ENCODE measurements at places on chromosomes 13 and 19. TPM values are rescaled to one million over a fixed set of nuclear protein-coding genes. Genes with fewer than 3 reads are reported as not detected.

DNA sequence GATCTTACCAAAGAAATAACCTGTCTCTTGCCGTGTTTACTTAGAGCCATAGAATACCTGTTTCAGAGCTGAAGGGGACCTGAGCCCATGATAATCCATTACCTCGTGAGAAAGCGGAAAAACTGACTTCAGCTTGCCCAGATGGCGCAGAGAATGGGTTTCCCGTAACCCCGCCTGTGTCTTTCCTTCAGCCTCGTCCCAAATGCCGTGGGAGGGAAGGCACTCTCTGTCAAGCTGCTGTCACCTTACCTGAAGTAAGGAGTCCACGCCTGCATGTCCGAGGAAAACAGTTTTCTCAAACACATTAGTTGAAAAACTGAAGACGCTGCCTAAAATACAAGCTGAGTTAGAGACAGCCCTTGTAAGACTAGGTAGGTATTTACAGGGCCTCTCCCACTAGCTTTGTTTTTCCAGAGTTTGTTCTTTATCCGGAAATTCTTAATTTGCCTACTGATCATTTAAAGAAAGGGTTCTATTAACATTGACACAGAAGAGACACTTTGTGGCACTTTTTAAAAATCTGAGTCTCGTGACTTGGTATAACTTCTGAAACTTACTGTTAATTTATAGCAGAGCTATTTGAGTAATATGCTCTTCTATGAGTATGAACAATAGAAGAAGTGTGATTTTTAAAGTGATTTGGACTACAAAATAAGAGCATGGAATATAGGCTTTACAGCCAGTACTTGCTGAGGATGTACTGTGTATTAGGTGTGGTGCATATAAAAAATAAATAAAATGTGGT is 1.3 kb upstream of the INTS6 start:
- peaks cover 6% of the 10 kb centered on the region for H3K4me1 ChIP-seq
- H3K27ac ChIP-seq = peak overlapping the region; percentile 95
- peaks cover 25% of the 10 kb centered on the region for H3K36me3 ChIP-seq
- H3K4me3 ChIP-seq = peak overlapping the region; percentile 62

- peak overlapping the region; percentile 62 for H3K4me3 ChIP-seq
- DNase-seq = peak; percentile 100
Observed at GRCh38 chr19:38850436-38850975, 720 bp upstream of the HNRNPL start.

DNA sequence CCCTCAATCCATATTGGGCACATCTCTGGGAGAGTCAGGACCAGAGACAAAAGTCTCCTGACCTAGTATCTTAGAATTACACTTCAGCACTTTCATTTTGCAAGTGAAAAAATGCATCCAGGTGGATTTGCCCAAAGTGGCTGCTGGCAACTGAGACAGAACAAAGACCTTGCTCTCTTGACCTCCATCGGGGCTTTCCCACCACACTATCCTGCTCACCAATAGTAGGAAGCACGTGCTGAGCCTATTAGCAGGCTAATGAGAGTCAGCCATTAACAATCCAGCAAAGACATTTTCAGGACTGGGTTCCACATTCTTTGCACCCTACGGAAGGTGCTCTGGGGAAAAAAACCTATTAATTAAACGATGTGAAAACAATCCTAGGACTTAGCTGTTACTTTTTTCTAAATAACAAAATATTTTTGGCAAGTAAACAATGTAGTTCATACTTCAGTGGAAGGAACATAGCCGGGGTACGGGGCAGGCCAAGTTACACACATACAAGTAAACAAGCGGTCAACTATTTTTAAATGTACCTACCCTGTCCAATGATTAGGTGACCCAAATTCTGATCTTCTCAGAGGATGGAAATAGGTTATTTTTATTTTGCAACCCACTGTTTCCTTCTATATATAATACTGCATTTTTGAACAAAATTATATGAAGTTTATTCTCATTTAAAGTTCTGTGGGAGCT is 78.6 kb downstream of the CDADC1 start:
- no peak overlapping the region for H3K27ac ChIP-seq
- no peaks in the 10 kb centered on the region for H3K4me1 ChIP-seq
- no peaks in the 10 kb centered on the region for H3K27me3 ChIP-seq
- no peak overlapping the region for H3K4me3 ChIP-seq
- no peak for DNase-seq
- H3K36me3 ChIP-seq = no peaks in the 10 kb centered on the region

- H3K4me3 ChIP-seq = no peak overlapping the region
- no peak for DNase-seq
- no peaks in the 10 kb centered on the region for H3K27me3 ChIP-seq
- peaks cover 9% of the 10 kb centered on the region for H3K4me1 ChIP-seq
- no peak overlapping the region for H3K27ac ChIP-seq
Observed at GRCh38 chr13:41006978-41007743, 12.0 kb downstream of the ELF1 start.

DNA sequence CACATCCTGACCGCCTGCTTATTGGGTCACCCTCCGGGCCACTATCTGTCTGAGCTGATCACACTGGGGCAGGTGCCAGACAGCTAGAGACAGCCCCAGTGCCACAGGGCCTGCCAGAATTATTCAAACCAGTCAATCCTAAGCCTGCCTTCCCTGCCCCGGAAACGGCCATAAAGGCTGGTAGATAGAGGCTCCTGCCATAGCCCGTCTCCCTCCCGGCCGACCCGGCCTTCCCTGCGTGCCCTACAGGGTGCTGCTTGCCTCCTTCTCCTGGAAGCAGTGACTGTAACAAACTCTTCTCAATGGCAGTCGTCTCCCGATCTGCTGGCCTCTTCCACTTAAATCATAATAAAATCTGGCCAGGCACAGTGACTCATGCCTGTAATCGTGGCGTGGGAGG is 158.6 kb upstream of the SOX1 start:
- no peak overlapping the region for H3K4me3 ChIP-seq
- peaks cover 2% of the 10 kb centered on the region for H3K27me3 ChIP-seq

GRCh38 chr13:26219726-26220125 is 2.4 kb downstream of the RNF6 start:
- H3K27me3 ChIP-seq = no peaks in the 10 kb centered on the region
- DNase-seq = no peak
- H3K27ac ChIP-seq = no peak overlapping the region
- no peak overlapping the region for H3K4me3 ChIP-seq
- H3K4me1 ChIP-seq = no peaks in the 10 kb centered on the region
- peaks cover 33% of the 10 kb centered on the region for H3K36me3 ChIP-seq

DNA sequence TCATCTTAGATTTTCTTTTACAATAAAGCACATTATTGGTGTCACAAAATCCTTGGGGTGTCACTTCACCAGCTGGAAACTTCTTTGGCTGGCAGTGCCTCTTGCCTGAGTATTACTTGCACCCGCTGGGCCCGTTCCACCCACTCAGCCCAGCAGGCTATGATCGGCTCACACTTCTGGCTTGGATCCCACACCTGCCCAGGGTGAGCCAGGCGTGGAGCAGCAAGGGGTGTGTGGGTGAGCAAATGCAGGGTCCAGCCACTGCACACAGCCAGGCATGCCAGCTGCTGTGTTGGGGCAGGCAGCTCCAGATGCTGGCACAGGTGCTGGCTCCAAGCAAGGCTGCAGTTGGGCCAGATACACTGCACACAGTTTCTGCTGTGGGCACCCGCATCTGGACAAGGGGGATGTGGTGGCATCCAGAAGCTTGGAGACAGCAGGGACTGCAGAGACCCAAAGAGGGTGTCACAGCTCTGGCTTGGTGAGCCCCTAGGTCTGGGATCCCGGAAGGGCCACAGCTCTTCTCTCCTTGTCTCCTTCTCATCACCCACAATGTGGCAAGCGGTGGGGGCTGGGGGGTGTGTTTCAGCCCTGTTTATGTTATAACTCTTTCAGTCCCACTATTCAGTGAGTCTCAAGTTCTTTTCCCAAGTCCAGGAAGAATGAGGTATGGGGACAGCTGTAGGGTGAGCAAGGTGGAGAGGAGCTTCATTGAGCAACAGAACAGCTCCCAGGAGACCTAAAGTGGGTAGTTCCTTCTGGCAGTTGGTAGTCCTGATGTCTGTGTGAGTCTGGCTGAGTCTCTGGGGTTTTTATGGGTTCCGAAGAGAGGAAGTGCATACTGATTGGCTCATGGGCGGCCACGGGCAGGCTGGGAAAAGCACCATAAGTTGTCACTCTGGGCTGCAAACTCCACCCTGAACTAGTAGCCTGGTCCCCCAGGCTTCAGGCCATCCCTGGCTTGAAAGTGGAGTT is 25.3 kb upstream of the TBC1D4 start:
- H3K27me3 ChIP-seq = no peaks in the 10 kb centered on the region
- no peak overlapping the region for H3K27ac ChIP-seq
- no peaks in the 10 kb centered on the region for H3K36me3 ChIP-seq
- no peak overlapping the region for H3K4me3 ChIP-seq

- H3K27ac ChIP-seq = no peak overlapping the region
- H3K4me1 ChIP-seq = no peaks in the 10 kb centered on the region
- no peak overlapping the region for H3K4me3 ChIP-seq
- no peak for DNase-seq
Observed at GRCh38 chr13:105262579-105262978, 1272.9 kb downstream of the EFNB2 start.

Gene PSG2
- total RNA-seq = not detected

Gene RFXAP
- total RNA-seq = 9.5 TPM

Gene CEACAM7
- total RNA-seq = 0.11 TPM

Gene CYP4F2
- not detected for total RNA-seq

All from lung (tissue), 17 donors.